ENCODE measurements at places on chromosomes 4 and X.

GRCh38 chrX:154419189-154419588 lies 7.8 kb downstream of the TAFAZZIN start:
- no peak for DNase-seq

DNA sequence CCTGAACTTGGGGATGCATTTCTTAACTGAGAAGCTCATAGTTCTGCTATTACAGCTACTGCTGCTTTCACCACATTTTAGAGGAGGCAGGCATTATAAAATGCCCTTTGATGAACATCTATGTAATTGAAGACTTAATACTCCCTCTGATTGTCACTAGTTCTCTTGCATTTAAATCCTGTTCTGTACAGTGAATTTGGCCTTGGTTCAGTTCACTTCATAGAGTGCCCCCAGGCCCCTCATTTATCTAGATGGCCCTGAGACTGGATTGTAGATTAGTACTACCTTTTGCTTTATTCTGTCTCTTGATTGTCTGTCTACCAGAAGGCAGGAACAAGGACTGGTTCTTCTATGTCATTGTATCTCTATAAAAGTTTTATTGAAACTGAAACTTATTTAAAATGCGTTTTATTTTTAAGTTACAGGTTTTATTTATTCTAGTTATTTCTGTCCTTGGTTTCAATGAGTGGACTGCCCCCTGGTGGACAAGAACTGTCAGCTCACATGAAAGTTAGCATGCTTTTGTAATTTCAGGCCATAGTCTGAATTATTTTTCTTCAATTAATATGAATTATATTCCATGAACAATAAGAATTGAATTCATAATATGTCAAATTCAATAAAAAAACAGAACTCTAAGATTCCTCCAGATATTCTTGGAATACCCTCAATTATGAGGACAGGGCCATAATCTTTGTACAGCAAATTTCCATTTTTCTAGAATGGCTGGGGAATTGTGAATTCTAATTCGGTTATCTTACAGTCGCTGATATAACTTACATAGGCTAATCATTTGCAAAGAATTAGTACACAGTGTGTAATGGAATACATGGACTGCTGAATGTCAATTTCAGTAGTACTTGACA lies 47.2 kb upstream of the TMEM33 start:
- DNase-seq = peak; percentile 36

GRCh38 chrX:19800821-19801374 lies 86.5 kb downstream of the SH3KBP1 start:
- DNase-seq = no peak

- no peak for DNase-seq
Measured at GRCh38 chrX:57586360-57586759, 5.5 kb upstream of the ZXDB start.

- no peak for DNase-seq
Measured at GRCh38 chr4:145277011-145277410, 96.6 kb upstream of the OTUD4 start.

All from activated gamma-delta T cell treated with Interleukin-2 at 50 U/mL for 16 hours (primary cell).